Activated T-helper 1 cell treated with anti-CD3 and anti-CD28 coated beads, Interleukin-2, amount 50 U/mL, for 16 hours (primary cell): ENCODE measurements at places on chromosomes 1 and 21.

DNA sequence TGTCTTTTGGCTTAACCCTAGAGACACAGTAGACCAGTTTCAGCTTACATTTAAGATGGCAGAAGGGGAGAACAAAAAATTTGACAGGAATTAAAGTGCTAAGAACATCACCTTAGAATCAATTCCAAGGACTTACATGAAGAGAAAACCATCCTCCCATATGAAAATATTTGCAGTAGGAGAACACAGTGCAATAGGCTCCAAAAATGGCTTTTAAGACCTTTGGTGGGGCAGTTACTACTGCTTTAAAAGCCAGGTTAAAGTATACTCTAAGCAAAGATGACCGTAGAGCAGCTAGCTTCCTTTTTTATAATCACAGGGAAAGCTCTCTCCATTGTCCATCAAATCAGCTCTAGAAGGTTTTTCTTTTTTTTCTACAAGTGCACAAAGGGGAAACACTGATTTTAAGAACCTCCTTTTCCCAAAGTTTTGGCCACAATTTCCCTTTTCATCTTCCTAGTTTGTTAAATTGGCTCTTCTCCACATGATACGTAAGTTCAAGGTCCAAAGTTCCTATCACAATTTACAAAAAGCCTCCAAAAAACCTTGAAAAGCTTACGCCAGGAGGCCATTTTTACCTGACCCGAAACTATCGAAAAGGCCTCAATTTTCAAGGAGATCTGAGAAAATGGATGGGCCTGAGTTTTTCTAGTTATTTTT is 3.3 kb downstream of the TXNIP start:
- no peak for DNase-seq

GRCh38 chr1:15577691-15578090 is 7.2 kb downstream of the AGMAT start:
- no peak for DNase-seq

DNA sequence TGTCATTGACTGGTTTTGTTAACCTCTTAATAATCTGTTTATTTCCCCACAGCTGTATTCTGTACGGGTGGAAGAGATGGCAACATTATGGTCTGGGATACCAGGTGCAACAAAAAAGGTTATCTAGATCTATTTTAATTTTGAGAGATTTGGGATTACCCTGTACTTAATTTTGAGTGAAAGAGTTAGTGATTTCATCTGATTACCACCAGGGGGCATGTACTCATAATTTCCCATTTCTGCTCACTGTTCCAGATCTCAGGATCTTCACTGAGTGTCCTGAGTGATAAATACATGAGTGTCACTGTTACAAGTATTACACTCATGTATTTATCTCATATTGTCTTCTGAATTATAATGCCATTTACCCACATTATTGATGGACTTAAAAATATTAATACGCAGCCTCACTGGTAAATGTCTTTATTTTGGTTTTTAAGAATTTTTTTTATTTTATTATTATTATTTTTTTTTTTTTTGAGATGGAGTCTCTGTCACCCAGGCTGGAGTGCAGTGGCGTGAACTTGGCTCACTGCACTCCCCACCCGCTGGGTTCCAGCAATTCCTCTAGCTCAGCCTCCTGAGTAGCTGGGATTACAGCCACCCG is 27.4 kb downstream of the DTL start:
- DNase-seq = no peak

GRCh38 chr1:23793861-23794731 is 3.2 kb downstream of the LYPLA2 start:
- DNase-seq = no peak

GRCh38 chr1:151547119-151547899 is 7.2 kb downstream of the TUFT1 start:
- no peak for DNase-seq

- DNase-seq = no peak
Observed at GRCh38 chr1:8213136-8213535, 104.8 kb upstream of the SLC45A1 start.

- no peak for DNase-seq
Observed at GRCh38 chr1:162135271-162135775, 65.8 kb downstream of the NOS1AP start.

- DNase-seq = no peak
Observed at GRCh38 chr1:21537932-21538630, 28.9 kb downstream of the ALPL start.

- DNase-seq = no peak
Observed at GRCh38 chr1:174550296-174550695, 102.5 kb downstream of the GPR52 start.

- DNase-seq = no peak
Observed at GRCh38 chr1:181075766-181076350, 12.6 kb upstream of the IER5 start.

DNA sequence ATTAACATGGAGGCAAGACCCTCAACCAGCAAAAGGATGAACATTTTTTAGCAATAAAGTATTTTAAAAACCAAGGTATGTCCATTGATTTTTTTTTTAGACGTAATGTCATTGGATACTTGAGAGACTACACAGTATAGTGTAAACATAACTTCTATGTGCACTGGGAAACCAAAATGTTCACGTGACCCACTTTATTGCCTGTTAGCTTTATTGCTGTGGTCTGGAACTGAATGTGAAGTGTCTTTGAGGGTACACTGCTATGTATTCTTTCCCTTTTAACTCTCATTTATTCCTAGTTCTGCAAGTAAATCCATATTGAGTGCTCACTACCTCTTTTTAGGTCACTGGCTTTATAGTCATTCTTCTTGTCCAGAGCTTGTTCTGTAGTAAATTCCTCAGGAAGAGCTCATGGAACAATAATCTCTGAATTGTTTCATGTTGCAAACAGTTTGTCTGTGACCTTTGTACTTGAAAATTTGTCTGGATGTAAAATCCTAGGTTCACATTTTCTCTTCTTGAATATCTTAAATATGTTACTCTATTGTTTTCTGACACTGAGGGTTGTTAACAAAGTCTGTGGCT is 20.6 kb downstream of the ABCD3 start:
- DNase-seq = no peak

DNA sequence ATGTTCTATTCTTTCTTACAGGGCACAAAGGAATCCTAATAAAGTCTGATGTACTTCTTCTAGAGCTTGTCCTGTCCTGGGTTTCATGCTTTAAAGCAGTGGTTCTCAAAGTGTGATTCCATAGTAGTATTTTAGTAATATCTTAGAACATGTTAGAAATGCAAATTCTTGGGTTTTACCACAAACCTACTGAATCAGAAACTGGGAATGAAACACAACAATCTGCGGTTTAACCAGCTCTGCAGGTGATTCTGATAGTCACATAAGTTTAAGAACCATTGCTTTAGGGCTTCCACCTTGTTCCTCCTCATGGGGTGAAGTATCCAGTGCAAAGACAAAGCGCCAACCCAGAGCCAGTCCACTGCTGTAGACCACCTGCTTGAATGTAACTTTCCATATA is 41.1 kb downstream of the NGF start:
- DNase-seq = no peak

- no peak for DNase-seq
Observed at GRCh38 chr1:166933633-166934032, 41.7 kb downstream of the ILDR2 start.

GRCh38 chr1:55463814-55464475 is 248.8 kb upstream of the USP24 start:
- no peak for DNase-seq

GRCh38 chr21:41582866-41583265 is 74.9 kb upstream of the TMPRSS2 start:
- no peak for DNase-seq

DNA sequence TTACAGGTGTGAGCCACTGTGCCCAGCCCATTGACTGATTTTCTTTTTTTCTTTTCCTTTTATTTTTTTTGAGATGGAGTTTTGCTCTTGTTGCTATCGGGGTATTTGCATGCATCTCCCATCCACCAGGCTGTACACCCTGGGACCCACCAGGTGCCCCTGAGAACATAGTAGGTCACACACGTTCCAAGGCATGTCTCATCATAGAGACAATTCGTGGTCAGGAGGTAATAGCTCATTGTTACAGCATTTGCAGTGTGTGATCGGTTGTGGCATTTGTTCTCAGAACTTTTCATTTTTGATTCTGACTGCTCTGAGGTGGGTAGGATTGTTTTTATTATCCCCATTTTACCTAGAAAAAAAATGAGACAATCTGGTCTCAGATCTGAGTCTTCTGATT is 29.6 kb downstream of the BCL9 start:
- DNase-seq = no peak

DNA sequence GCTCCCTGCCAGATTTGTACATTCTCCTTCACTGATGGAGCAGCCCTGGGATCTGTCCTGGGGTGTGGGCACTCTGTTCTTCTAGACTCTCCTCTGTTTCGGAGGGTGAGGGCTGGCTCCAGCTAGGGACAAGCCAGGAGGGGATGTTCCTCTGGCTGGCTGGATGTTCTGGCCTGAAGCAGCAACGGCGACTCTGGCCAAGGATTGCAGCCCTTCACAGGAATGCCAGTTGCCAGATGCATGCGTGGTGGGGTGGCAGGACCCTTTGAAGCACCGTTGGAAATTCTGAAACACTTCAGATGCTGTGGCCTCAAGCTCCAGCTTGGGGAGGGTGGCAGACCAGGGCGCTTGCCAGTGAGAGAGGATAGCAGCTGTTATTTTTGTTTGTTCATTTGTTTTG is 210.9 kb downstream of the TRABD2B start:
- DNase-seq = no peak
